ENCODE measurements at places on chromosomes 2 and 18.

DNA sequence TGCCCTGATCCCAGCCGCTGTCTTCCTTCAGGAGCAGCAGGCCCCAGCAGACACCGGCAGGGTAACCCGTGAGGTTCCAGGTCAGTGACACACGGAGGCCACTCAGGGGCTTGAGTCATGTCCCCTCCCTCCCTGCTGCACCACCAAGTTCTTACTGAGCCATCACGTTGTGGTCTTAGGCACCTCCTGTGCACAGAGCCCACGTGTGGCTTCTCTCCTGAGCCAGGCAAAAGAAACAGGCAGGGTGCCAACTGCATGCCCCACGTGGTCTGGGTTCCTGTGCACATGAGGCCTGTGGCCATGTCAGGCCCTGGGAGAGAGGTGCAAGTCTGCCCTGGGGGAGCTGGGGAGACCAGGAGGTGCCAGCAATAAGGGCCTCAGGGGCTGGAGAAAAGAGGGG lies 264.8 kb downstream of the KLHL29 start:
- DNase-seq, result no peak

DNA sequence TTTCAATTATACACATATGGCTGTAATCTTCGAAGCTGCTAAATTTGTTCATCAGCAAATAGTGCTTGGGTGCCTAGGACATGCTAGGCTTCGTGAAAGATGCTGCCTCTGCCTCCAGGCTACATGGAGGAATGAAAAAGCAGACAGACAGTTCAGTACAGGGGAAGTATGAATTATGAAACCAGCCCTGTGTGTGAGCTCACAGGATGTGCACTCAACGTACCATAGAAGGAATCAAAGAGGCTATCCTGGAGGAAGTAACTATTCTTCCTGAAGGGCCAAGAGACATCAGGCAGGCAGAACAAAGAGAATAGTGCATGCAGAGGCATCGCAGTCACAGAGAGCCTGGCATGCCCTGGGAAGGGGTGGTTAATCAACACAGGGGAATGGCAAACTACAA lies 61.4 kb downstream of the DYM start:
- DNase-seq, result peak; percentile 62

- no peak for DNase-seq
Observed at GRCh38 chr2:38483776-38484501, 106.9 kb upstream of the ATL2 start.

GRCh38 chr2:207135340-207135739 lies 30.4 kb downstream of the KLF7 start:
- DNase-seq, result no peak

DNA sequence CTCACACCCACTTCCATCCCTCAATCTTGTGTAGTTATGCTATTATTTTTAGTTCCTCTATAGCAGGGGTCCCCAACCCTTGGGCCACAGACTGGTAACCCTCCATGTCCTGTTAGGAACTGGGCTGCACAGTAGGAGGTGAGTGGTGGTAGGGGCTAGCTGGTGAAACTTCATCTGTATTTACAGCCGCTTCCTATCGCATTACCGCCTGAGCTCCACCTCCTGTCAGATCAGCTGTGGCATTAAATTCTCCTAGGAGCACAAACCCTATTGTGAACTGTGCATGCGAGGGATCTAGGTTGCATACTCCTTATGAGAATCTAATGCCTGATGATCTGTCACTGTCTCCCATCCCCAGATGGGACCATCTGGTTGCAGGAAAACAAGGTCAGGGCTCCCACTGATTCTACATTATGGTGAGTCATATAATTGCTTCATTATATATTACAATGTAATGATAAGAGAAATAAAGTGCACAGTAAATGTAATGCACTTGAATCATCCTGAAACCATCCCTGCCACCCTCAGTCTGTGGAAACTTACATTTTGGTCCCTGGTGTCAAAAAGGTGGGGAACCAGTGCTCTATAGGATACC lies 1.6 kb upstream of the RAB11FIP5 start:
- DNase-seq, result no peak

GRCh38 chr2:107028661-107029060 lies 142.7 kb upstream of the ST6GAL2 start:
- no peak for DNase-seq

DNA sequence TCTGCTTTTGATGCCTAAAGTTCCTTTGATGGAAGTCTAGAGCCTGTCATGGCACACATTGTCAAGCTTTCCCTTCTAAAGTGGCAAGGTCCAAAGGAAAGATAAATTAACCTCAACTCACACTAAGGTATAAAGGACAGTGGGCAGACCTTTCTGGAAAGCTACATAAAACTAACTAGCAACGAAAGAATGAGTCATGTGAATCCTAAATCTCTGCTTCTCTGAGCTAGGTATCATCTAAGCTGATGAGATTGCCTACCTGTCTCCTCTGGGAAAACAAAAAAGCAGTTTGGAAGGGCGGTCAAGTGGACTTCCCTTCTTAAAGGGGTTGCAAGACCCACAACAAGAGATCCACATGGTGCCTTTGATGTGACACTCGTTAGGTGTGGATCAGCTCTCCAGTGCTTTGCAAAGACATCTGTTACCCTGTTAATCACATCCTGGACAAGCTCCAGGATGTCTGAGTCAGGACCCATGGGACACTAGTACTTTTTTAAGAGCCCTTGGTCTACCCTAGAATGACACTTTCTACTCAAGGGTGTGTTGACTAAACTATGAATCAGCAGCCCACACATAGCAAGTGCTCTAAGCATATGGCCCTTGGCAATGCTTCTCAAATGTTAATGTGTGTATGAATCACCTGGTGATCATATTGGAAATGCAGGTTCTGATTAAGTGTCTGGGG lies 173.5 kb downstream of the ALK start:
- no peak for DNase-seq

DNA sequence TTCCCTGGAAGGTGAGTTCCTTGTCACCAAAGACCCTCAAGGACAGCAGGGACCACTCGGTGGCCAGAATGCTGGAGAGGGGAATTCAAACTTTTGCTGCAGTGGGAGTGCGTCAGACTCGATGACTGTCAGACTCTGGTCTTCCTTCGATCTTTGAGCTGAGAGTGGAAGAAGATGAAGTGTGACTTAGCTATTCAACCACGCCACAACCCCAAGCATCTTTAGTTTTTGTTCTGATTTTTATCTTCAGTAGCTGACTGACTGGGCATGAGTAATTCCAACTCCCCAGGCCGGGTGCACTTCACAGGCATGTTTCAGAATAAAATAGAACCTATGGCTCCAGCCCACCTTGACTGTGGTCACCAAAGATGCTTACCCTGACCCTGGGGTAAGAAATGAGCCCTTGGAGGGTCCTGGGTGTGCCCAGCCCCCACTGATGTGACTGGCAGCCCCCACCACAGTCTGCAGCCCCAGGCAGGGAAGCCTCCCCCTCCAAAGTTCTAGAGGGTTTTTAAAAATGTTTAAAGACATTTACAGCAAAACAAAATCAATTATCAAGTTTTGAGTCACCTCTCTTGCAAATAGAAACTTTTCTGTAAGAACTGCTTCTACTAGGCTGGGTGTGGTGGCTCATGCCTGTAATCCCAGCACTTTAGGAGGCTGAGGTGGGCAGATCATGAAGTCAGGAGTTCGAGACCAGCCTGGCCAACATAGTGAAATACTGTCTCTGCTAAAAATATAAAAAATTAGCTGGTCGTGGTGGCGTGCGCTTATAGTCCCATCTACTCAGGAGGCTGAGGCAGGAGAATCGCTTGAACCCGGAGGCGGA lies 24.9 kb upstream of the YWHAQ start:
- DNase-seq, result peak; percentile 87

GRCh38 chr2:88350331-88351248 lies 101.9 kb downstream of the FOXI3 start:
- peak; percentile 63 for DNase-seq

DNA sequence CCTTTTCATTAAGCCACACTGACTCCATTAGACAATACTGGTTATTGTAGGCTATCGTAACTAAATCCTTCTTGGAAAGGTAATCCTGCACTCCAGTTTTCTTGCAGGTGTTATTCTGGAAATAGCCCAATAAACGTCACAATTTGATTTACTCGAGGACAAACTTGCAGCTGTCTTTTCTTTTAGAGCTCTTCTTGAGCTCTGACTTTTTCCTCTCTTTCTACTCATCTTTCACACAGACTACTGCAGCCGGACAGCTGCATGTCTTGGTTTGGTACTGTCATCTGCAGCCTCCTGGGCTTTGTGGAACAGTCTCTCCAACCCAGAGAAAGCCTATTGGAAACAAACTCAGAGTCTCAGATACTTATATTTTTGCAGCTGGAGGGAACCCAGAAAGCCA lies 23.0 kb upstream of the MSGN1 start:
- no peak for DNase-seq

DNA sequence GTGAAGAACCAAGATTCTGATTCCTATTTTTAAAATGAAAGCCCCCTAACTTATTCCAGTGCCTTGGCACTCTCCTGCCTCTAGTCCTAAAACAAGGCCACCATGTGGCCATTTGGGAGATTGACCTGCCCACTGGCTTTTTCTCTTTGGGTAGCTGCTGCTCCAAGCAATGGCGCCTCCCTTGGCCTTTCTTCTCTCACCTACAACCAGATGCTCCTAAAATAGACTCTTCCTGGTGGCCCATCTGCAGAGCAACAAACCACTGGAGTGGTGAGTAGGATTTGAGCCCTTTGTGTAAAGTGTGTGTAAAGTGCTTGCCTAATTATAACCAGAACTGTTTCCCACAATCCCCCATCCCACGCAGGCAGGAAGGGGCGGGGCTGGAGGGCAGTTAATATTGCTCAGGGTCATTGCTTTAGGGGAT lies 114.2 kb downstream of the FHOD3 start:
- DNase-seq, result peak; percentile 61

GRCh38 chr2:28592481-28592880 lies 96.6 kb downstream of the PLB1 start:
- no peak for DNase-seq

DNA sequence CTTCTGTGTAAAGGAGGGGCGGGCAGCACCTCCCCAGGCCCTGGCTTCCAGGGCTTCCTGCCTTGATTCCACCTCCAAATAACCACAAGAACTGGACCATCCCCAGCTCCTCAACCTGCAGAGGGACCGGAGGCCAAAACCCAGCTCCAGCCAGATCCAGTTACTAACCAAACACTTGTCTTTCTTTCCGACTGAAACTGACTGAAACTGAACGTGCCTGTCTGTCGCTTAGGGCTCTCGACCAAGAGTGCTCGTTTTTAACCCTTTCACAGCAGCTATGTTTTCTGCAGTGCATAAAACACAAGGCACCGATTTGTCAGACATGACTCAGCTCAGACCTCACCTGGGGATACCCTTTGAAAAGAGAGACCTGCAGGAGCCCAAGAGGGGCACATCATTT lies 249.9 kb upstream of the SIX2 start:
- DNase-seq, result no peak

- DNase-seq, result no peak
Observed at GRCh38 chr2:157746234-157746950, 117.7 kb upstream of the ACVR1C start.

DNA sequence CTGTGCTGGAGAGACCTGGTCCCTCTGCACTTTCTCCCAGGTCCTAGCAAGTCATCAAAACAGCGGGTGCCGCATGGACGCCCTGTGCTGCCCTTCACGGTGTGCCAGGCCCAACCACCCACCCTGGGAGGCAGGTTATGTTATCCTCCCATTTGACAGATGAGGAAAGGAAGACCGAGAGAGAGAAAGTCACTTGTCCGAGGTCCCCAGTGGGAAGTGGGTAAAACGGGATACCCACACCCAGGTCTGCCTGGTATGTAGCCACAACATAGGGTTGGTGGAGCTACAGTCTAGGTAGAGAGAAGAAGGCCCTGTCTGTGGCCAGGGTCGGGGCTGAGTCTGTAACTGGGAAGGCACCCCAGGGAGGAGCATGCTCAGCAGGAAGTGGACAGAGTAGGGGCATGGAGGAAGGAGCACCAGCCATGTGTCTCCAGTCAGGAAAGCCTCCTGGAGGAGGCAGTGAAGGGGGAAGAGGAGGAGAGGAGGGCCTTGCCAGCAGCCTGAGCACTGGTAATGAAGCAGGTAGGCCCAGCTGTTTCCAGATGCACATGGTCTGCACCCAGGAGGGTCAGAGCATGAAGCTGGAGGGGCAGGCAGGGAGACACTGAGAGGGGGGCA lies 98.4 kb downstream of the ZFP36L2 start:
- DNase-seq, result no peak

- DNase-seq, result no peak
Observed at GRCh38 chr2:49796266-49796665, 642.0 kb upstream of the FSHR start.

DNA sequence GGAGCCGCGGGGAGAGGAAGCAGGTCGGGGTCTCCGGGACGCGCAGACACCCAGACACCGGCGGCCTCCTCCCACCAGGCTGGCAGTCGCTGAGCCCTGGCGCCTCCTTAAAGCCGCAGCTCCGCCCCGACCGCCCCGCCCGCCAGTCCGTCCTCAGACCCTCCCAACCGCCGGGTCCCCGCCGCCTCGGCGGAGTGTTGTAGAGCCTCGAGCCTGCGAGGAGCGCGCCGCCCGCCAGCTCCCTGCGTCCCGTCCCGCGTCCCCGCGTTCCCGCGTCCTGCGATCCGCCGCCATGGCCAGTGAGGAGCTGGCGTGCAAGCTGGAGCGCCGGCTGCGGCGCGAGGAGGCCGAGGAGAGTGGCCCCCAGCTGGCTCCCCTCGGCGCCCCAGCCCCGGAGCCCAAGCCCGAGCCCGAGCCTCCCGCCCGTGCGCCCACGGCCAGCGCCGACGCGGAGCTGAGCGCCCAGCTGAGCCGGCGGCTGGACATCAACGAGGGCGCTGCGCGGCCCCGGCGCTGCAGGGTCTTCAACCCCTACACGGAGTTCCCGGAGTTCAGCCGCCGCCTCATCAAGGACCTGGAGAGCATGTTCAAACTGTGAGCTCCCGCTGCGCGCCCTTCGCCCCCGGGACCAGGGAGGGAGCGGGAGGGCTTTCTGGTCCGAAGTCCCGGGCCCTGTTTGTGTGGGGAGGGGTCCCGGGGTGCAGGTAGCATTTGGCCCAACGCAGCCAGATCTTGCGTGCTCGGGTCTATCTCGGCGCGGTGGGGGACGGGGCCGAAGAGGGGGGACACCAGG lies at the start of gene EFHD1:
Gene EFHD1, plus strand, starts transcription at position 192 of the 793 bp plus-strand sequence. Its CDS starts 101 bp downstream, at position 293.
- DNase-seq, result peak; percentile 35
